ENCODE measurements at places on chromosomes 13 and 19. TPM values are rescaled to one million over a fixed set of nuclear protein-coding genes. Genes with fewer than 3 reads are reported as not detected.

The KLK5 gene
- polyA plus RNA-seq: 0.10 TPM

The ZNF628 gene
- polyA plus RNA-seq: 0.49 TPM

The SYDE1 gene
- 27.9 TPM for polyA plus RNA-seq

The EMC10 gene
- polyA plus RNA-seq: 42.7 TPM

The KLK3 gene
- not detected for polyA plus RNA-seq

The SYNGR4 gene
- polyA plus RNA-seq: not detected

The KCNK6 gene
- polyA plus RNA-seq: 4.0 TPM

The RDH8 gene
- 0.06 TPM for polyA plus RNA-seq

The TINCR gene
- 0.06 TPM for polyA plus RNA-seq

The PGLYRP2 gene
- polyA plus RNA-seq: not detected

The SLC6A16 gene
- polyA plus RNA-seq: 0.08 TPM
